ENCODE measurements at places on chromosomes 1 and 21.
A peak's percentile ranks its signal among the peaks of the same experiment; 100 is the strongest.

DNA sequence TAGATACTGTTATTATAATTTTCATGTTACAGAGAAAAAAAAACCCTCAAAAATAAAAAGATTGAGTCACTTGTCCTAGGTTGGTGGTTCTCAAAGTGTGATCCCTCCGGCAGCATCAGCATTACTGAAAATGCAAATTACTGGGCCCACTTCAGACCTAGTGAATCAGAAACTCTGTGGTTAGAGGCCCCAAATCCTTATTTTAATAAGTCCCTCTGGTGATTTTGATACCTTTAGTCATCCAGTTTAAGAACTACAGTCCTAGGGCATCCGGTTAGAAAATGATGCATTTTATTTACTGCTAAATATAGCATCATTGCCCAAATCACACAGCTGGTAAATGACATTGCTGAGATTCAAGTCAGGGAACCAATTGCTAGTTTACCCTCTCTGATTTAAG, 203.7 kb upstream of the RUNX1 start:
- no peak for DNase-seq

- DNase-seq = no peak
Observed at GRCh38 chr1:44484155-44484688, 79.2 kb downstream of the RNF220 start.

DNA sequence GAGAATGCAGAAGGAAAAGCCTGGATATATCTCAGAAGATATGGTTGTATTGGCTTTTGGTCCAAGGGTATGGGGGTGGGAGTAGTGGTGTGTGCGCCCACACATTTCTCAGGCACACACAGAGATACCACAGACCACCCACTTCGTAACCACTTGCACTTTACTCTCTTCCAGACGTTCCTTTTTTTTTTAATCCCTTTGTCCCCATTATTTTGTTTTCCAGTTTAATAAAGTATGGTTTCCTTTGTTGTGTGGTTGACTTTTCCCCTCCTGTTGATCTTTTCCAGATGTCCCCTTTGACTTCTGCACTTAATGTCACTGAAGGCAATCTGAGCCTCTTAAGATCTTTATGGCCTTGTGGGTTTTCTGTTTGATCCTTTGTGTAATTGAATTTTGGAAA, 10.5 kb upstream of the TARS2 start:
- DNase-seq = no peak

DNA sequence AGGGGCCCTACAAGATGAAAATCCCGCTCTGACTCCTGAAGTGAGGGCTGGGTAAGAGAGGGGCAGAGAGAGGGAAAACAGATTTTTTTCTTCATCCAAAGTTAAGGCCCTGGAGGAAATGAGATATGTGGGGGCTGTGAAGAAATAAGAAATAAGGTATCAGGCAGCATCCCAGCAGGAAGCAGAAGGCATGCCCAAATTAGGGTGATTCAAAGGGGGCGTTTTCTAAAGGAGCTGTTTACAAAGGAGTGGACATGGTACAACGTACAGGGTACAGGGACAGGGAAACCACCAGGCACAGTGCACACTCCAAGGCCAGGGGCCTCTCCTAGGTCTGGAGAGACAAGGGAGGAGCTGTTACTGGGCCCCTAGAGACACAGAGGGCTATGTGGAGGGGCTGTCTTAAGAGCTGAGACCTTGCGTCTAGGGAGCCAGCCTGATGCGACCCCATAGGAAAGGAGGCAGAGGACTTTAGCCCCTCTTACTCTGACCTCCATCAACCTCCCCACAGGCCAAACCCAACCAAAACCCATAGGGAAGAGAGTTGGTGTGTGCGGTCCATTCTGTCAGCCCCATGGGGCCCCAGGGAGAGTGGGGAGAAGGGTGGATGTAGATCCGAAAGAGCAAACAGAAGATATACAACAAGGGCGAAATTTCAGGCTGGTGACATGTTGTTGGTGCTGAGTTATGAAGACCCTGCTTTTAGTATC, 38.6 kb downstream of the STYXL2 start:
- no peak for DNase-seq

DNA sequence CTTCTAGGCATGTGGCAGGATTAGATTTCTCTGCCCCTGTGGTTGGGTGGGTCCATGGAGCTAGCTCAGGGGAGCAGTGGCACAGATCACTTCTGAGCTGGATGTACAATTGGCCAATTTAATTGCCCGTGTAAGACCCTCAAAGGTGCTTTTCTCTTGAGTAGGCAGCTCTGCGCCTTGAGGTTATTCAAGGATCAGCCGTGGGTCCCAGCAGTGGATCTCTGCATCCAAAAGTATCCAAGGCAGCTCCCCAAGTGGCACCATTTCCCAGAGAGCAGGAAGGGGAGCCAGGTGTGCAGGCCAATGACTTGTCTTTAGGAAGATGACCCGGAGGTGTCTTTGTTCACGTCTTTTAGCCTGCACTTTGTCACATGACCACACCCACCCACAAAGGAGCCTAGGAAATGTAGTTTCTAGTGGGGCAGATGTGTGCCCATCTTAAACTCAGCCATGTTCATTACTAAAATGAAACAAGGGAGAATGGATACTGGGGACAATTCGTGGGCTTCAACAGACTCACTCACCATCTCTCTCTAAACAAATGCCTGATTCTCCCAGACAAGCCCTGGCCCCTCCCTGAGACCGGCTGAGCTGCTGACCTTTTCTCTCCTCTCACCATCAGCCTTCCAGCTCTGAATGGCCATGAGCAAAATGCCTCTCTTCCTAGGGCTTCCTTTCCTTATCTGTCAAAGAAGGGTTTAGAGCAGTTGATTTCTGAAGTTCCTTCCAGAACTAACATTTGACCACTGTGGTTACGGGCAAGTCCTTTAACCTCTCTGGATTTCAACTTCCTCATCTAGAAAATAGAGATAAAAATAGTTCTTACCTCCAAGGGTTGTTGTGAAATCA, 41.4 kb upstream of the TENT5C start:
- no peak for DNase-seq

GRCh38 chr1:24639094-24639493, 4.0 kb upstream of the SRRM1 start:
- no peak for DNase-seq

DNA sequence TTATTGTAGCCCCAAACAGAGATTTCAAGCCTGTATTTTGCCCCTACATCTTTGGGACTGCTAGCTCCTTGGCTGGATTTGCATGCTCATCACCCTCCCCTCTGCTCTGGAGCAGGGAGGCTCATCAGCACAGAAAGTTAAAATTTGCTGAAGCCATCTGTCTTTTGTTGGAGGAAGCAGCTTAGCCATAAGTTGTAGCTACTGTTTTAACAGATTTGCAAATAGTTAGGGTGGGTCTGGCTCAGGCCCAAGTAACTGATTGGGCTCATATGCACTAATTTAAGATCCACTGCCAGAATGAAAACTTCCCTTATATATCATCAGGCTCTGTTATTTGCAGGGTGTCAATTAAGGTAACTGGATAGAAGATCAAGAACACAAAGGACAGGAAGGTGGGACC, 307.0 kb downstream of the ZP4 start:
- no peak for DNase-seq

DNA sequence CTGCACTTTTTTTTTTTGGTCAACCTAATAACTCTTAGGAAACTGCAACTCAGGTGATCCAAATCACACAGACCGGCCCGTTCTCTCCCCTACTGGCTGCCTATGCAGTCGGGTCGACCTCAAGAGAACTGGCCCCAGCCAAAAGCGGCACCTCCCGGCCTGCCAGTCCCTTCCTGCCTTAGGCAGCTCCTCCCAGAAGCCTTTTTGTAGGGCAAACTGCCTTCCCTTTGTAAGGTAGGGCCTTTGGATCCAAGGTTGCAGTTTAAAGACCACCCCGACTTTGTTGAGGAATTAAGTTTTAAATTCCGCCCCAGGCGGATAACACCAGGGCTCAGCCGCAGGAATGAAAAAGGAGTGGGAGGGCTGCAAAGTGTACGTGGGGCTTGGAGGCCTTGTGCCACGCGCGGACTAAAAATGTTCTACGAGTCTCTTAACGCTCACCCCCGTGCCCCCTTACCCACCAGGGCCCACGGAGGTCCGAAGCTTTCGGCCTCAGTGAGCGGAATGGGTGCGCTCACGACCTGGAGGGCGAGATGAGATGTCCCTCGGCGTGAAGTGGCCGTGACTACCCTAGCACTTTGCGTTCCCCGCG, 642 bp upstream of the ST3GAL3 start:
- DNase-seq = no peak

DNA sequence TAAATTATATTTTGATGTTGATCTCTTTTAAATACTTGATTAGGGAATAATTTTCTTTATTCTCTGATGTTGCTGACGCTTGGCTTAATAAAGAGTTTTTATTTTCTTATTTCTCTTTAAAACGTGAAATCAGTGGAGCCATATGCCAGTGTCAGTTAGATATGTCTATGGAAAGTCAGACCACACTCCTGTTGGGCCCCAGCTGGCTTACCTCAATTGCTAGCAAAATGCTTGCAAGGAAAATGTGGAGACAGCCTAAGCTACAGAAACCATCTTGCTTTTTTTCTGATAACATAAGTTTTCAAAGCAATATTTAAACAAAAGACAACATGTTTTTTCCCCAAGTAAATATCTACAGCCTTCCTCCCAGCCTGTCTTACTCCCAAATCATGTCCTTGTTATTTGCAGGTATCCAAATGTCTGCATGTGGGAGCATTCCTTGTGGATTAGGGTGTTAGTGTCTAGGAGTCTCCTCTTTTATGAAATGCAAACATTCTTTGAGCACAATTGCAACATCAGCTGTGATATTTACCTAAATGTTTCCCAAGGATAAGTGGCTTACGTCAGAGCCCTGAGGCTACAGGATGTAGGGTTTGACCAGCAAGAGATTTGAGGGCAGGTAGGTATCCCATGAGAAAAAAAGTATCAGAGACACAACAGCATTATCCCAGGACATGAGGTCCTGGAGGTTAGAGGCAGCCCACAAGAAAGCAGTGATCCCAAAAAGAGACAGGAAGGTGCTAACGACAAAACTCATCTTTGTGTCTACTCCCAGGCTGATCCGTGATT, 117.2 kb upstream of the KCNJ15 start:
- peak; percentile 80 for DNase-seq

DNA sequence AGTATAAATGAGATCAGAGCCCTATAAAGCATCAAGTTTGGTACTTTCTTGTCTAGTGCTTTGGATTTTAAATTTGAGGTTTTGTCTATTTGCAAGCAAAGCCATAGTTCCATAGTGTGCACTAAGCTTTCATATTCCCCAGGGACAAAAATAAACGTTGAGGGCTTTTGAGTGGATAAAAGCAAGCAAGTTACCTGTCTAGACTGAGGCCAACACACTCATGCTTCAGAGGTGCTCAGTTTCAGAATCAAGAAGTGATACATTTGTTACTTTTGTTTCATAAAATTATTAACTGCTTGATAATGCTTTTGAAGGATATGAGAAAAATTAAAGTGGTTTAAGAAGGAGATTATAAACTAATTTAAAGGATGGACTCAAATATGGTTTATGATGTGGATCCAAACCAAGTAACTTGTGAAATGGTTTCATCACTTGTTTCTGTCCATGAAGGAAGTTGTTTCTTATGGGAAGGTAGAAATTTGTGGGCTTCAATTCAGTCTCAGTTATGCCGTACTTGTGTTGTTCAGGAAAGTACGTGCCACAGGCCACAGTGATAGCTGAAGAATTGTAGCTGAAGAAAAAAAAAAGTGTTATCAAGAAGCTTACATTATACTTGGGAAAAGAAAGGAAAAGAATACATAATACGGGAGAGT, 71.2 kb downstream of the CHRM3 start:
- DNase-seq = no peak

DNA sequence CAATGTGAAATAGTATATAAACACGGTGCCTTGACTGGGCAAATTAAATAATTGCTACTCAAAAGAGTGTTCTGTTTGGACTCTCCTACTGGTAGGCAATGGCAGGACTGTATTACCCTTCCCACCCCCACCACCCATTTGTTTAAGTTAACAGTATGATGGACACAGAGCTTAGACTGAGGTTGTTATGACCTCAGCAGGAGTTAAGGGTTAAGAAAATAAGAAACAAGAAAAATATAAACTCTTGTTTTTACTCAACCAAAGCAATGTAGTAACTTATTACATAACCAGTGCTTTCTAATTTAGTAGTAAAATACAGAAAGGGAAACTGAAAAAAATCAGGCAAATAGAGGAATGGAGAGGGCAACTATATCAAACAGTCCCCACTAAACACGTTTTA, 19.9 kb upstream of the SERPINC1 start:
- no peak for DNase-seq

DNA sequence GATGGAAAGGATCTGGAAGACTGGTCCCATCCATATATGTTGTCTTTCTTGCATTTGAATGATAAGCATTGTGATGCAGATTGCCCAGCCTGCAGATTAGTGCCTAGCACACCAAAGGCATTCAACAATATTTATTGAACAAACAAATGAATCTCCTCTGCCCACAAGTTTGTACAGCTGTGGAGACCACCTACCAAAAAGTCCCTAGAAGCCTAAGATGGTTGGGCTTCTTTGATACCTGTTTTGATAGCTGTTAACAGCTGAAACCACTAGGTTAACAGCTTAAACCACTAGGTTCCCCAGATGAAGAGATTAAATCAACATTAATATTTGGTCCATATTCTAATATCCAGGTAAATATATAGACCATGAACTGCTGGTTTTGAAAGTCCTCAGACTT, 9.8 kb downstream of the DUSP10 start:
- no peak for DNase-seq

- peak; percentile 19 for DNase-seq
Observed at GRCh38 chr1:168386949-168387586, 106.4 kb downstream of the TBX19 start.

- DNase-seq = no peak
Observed at GRCh38 chr1:239879321-239880170, 212.1 kb upstream of the FMN2 start.

DNA sequence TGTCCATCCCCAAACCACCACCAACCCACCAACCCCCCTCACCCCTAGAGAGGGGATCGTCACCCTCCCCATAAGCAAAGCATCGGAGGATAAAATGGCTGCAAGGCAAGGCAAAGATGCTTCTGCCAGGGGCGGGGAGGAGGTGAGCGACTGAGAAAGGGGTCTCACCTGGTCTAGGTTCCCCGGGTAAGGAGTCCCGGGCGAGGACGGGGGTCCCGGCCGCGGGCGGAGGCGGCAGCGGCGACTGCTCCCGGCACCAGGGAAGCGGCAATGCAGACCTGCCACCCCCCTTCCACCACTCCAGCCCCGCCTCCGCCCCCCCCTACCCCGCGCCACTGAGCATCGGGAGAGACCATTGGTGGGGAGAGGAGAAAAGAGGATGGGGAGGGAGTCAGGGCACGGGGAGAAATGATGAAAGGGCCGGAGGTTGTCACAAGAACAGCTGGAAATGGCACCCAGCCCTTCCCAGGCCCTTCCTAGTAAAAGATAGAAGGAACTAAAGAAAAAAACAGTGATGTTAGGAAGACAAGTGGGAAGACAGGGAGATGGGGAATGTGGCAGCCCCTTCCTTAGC, at the start of gene SV2A:
Gene SV2A (minus strand): TSS at position 274 of the 574 bp plus-strand sequence. CDS start 4,004 bp downstream, outside the sequence.
- no peak for DNase-seq

DNA sequence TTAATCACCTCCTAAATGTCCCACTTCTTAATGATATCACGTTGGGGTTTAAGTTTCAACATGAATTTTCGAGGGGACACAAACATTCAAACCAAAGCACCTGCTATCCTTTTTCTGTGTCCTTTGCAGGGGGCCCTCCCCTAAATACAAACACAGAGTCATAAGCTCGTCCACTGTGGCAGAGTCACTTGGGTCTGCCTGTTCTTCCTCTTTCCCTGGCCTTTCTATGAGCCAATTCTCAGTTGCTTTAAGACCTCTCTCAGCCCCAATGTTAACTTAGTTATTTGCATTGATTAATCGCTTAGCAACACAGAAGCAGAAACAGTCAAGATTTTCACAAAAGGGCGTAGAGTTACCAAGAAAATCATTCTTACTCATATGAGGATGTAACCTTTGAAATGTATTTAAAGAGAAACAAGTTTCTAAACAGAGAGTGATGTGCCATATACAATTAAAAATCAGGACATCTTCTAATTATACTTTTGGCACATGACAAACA, 14.9 kb downstream of the APCS start:
- DNase-seq = no peak
